ENCODE measurements at places on chromosomes 4 and X. TPM values are rescaled to one million over a fixed set of nuclear protein-coding genes. Genes with fewer than 3 reads are reported as not detected.

Gene HTN1
- total RNA-seq: not detected

Gene FDCSP
- not detected for total RNA-seq

Gene OFD1
- 45.8 TPM for total RNA-seq

Gene RAB9B
- 0.19 TPM for total RNA-seq

Gene MOB1B
- total RNA-seq: 14.8 TPM

GRCh38 chrX:132631579-132632232, 142.9 kb upstream of the MBNL3 start:
- no peak for DNase-seq

- no peak for DNase-seq
These were observed 52.4 kb upstream of the FHL1 start for GRCh38 chrX:136094962-136095361.

DNA sequence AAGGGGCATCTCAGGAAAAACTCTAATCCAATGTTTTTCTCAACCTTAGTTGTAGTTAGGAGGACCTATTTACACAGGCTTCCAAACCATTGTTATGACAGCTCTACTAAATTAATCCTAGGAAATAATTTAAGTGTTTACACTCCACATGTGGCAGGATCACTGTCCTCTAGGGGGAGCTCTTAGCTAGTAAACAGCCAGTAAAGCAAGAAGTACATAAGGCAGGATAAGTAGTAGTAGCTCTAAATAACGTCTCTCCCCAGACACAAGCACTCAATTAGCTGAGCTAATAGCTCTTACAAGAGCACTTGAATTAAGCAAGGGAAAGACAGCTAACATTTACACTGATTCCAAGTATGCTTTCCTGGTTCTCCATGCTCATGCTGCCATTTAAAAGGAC, 37.3 kb downstream of the NUDT11 start:
- DNase-seq: no peak

DNA sequence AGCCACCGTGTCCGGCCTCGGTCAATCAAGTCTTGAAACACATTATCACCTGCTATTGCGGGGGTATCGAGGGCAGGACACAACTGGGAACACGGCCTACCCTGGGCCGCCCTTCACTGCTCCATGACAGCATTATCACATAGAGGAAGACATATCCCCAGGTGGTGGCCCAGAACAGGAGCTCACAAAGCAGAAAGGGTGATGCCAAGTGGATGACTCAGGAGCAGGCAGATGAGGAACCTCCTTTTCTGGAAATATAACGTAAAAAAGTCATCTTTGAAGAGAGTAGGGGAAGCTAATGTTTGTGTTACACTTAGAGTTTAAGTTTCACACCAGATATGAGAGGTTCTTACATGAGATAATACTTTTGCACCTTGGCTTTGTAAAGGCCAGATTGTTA, 5.3 kb upstream of the SUPT20HL1 start:
- DNase-seq: no peak

GRCh38 chr4:52755426-52755825, 4.2 kb upstream of the ERVMER34-1 start:
- DNase-seq: no peak

DNA sequence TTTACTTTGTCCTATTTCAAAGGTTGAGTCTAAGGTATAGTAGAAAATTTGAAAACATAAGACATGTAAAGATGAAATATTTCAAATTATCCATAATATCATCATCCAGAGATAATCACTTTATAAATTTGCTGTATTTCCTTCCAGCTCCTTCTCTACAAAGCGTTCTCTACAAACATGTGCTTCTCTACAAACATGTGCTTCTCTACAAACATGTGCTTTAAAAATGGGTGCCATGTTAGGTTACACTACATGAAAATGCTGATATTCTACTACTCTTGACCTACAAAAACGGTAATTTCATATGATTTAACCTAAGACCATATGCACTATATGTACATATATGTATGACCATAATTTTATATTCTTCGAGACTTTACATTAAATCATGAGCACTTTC, 92.0 kb downstream of the FBXW7 start:
- no peak for DNase-seq

GRCh38 chr4:78650106-78651024, 98.8 kb downstream of the ANXA3 start:
- DNase-seq: no peak

GRCh38 chr4:61173799-61174198, 26.3 kb upstream of the ADGRL3 start:
- no peak for DNase-seq

GRCh38 chr4:8000721-8001491, 61.2 kb upstream of the AFAP1 start:
- DNase-seq: no peak

DNA sequence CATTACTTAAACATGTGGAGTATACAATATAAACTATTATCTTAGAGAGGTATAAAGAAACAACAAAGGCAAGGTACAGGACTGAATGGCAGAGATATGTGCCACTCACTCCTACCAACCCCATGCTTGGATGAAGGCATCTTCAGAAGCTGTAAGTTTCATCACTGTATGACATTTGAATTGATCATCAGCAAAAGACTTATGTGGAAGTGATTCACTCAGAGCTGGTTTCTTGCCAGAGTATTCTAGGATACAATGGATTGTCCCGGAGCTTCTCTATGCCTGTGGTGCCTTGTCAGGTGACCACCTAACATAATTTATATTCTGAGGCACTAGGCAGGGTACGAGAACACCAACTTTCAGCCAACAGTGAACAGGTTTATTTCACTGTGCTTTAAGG, 392.2 kb downstream of the PPP1R2C start:
- no peak for DNase-seq

- no peak for DNase-seq
These were observed 94.1 kb downstream of the IRS4 start for GRCh38 chrX:108642273-108642628.

All from activated CD8-positive, alpha-beta memory T cell treated with anti-CD3 and anti-CD28 coated beads, Interleukin-2, amount 10 ng/mL, durations not matched to agents 7 days and 5 days (primary cell).